Neuronal stem cell (in vitro differentiated cells): ENCODE measurements at places on chromosomes 5 and 9.

DNA sequence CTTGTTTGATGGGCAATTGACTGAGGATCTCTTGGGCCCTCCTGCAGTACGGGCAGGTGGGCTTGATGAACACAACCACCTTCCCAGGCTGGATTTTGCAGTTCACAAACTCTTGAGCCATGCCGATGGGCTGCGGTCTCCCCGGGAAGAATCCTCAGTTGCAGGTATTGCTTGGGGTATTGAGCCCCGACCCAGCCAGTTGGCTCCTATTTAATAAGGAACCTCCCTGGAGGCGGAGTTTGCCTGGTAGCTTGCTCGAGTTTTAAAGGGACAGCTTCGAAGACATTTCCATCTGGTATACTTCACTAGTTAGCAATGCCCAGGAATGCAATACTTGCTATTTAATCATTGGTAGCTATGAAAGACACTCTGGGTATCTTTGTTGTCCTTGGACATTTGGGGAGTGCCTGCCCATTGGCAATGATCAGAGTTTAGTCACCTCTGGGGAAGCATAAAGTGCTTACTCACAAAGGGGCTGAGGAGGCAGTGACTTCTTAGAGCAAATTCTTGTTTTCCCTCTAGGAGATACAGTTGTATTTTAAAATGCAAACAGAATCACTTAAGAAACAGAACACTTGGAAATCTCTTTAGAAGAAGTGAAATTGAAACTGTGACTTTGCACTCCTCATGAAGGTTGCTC lies at the start of gene GLRX:
GLRX (minus strand) TSS at position 185 of the 640 bp plus-strand sequence; CDS start at position 121, 64 bp downstream.
- DNase-seq: peak; percentile 42

DNA sequence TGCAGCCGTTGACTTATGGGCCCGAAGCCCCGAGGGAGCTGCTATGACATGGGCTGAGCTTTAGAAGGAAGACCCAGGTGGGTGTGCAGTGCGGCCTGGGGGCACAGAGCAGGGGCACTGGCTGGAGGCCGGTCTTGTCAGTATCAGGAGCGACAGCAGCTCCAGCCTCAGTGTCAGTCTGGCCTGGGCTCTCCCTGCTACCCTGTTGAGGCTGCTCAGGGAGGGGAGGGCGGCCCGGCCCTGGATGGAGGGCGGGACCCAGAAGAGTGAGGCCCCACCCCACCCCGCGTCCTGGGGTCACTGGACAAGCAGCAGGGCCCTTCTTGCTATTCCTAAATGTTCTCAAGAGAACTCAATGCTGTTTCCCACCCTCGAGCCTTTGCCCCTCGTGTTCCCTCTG lies 18.0 kb downstream of the GFI1B start:
- no peak for DNase-seq

GRCh38 chr9:86829496-86830046 lies 117.7 kb downstream of the GAS1 start:
- no peak for DNase-seq

DNA sequence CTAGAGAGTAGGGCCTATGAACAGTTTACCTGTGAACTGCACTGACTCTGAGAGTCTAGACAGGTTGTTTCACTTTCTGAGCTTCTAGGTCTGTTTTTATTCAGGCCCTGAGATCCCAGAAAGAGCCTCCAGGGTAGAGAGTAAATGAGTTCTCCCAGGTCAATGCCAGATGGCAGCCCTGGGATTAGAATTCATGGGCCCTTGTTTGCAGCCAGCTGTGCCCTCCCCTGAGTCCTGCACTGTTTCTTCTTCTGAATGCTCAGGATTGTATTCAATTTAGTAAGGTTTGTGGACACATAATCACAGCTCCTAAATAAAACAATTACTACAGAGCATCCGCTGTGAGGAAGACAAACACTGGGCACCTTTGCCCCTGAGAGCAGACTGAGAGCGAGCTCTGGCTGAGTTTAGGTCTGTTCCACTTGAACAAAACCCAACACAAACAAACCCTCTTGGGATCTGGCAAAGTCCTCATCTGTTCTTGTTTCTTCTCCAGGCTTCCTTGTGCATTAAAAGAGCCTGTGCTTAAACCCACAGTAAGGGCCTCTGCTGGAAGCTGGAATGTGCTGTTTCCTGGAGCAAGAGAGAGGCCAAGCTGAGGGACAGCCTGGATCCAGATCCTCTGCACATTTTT lies 29.9 kb downstream of the FAM219A start:
- DNase-seq: no peak

- DNase-seq: no peak
These were observed 325.2 kb downstream of the PSAT1 start for GRCh38 chr9:78622126-78622525.

- DNase-seq: no peak
These were observed 36.9 kb downstream of the LNPEP start for GRCh38 chr5:96972599-96973334.
